ENCODE measurements at places on chromosomes 3 and 15. TPM values are rescaled to one million over a fixed set of nuclear protein-coding genes. Genes with fewer than 3 reads are reported as not detected.

TRPM1 gene
- total RNA-seq: 0.18 TPM

TMCO5A gene
- total RNA-seq: not detected

DUOX2 gene
- not detected for total RNA-seq

PLSCR4 gene
- total RNA-seq: 6.7 TPM

GRCh38 chr3:18770800-18771199 is 345.7 kb upstream of the SATB1 start:
- no peak for DNase-seq

- no peak for DNase-seq
Observed at GRCh38 chr3:188133646-188134045, 20.3 kb upstream of the LPP start.

GRCh38 chr15:65902373-65902772 is 33.1 kb downstream of the RAB11A start:
- DNase-seq: no peak

- DNase-seq: no peak
Observed at GRCh38 chr3:195160908-195161434, 110.0 kb downstream of the XXYLT1 start.

- no peak for DNase-seq
Observed at GRCh38 chr3:64909011-64909410, 221.2 kb upstream of the ADAMTS9 start.
